Activated T-cell treated with anti-CD3 and anti-CD28 coated beads, Interleukin-2, amount 50 U/mL, for 24 hours (primary cell): ENCODE measurements at places on chromosomes 4 and X.
A peak's percentile ranks its signal among the peaks of the same experiment; 100 is the strongest.

GRCh38 chr4:100833906-100834305 lies 316.1 kb upstream of the EMCN start:
- H3K36me3 ChIP-seq: no peaks in the 10 kb centered on the region
- no peak for DNase-seq
- no peak overlapping the region for H3K4me3 ChIP-seq
- peaks cover 7% of the 10 kb centered on the region for H3K27me3 ChIP-seq
- H3K4me1 ChIP-seq: no peaks in the 10 kb centered on the region
- no peak overlapping the region for H3K27ac ChIP-seq

GRCh38 chr4:152785639-152786615 lies 6.2 kb downstream of the ARFIP1 start:
- H3K4me3 ChIP-seq: no peak overlapping the region
- peaks cover 14% of the 10 kb centered on the region for H3K36me3 ChIP-seq
- no peak for DNase-seq
- H3K27ac ChIP-seq: peak overlapping the region; percentile 1
- peaks cover 46% of the 10 kb centered on the region for H3K4me1 ChIP-seq

DNA sequence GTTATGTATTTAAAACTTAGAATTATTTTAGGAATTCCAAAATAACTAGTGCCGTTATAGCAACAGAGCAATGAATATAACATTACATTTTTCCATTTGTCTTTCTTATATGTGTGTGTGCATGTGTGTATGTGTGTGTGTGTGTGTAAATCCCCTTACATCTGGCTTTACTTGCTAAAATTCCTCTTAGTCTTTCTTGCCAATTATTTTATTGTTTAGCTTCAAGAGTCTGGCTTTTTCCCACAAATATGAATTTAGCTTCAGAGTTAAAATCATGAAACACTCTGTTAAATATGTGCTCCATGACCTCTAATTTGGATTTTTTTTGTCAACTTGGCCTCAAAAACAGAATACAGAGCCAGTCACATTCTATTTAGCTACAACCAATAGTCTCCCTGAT lies 18.9 kb downstream of the FGF13 start:
- H3K36me3 ChIP-seq: no peaks in the 10 kb centered on the region
- no peak overlapping the region for H3K27ac ChIP-seq
- H3K4me3 ChIP-seq: no peak overlapping the region
- no peaks in the 10 kb centered on the region for H3K4me1 ChIP-seq

DNA sequence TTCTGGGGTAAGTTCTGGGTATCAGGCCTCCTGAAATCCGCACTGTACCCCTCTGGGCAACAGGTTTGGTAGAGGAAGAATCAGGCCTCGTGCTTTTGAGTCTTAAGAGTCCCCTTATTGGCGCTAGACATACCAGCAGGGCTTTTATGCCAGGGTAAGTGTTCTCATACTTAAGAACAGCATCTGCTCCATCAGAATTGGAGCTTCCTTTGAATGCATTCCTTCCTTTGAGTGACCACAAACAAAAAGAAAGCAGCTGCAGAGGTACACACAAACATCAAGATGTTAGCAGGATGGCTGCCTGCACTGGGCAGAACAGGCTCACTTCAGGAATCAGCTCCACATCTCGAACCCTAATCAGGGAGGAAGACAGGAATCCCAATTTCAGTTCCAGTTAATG lies 156.8 kb downstream of the MGST2 start:
- H3K4me1 ChIP-seq: no peaks in the 10 kb centered on the region
- H3K27ac ChIP-seq: no peak overlapping the region
- H3K27me3 ChIP-seq: no peaks in the 10 kb centered on the region
- DNase-seq: no peak
- H3K36me3 ChIP-seq: no peaks in the 10 kb centered on the region
- H3K4me3 ChIP-seq: no peak overlapping the region
